ENCODE measurements at places on chromosomes 2 and 18.

- no peak for DNase-seq
Observed at GRCh38 chr2:219998714-219999227, 371.3 kb downstream of the SLC4A3 start.

DNA sequence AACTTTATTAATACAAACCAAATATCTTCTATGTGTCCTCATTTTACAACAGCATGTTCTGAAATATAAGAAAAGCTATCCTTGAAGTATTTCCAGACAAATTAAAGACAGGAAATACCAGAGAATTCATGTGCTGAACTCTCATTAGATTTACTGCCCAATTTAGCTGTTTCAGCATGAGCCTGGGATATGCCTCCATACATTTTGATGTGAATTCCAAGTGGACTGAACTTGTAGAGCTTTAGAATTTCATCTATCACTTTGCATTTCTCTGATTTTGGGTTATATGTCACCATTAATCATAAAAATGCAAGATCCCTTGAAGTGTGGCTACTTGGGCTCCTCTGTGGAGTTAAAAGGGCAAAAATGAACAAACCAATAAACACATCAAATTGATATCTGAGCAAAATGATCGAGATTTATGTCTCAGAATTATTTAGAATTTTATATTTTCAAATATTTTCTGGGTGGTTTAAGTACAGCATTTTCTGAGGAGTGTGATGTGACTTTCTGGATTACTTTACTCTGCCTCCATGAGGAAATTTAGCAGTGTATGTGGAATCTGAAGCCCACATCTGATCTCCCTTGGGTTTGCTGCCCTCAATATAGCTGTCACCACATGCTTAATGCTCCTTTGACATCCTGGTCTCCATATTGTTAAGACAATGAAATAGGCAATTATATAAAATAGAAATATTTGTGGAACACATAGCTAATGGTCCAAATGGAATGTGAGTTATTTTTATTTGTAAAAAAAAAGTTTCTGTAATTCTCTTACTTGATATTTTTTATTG is 206.6 kb upstream of the RBMS1 start:
- DNase-seq = no peak

GRCh38 chr18:52437161-52437560 is 97.2 kb downstream of the DCC start:
- DNase-seq = no peak

DNA sequence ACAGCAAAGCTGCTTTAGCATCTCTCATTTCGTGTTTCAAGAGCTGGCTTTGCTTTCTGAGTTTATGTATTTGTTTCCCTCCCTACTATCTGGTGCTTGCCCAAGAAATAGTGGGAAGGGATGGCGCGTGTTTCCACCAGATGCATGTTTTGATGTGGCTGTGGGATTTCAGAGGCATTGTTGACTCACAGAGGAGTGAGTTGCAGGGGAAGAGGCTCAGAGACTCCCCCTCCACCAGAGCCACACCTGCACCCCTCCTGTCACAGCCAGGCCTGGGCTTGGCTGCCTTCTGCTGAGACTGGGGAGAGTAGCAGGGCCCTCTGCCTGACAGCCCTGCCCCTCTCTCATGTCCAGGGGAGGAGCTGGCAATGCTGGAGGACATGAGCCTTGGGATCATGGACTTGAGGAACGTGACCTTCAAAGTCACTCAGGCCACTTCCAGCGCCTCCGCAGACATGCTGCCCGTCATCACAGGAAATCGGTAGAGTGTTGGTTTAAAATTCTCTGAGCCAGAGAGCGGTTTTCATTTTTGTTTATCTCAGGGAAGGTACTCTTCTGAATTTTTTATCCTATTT is 42.9 kb downstream of the COA5 start:
- DNase-seq = no peak

DNA sequence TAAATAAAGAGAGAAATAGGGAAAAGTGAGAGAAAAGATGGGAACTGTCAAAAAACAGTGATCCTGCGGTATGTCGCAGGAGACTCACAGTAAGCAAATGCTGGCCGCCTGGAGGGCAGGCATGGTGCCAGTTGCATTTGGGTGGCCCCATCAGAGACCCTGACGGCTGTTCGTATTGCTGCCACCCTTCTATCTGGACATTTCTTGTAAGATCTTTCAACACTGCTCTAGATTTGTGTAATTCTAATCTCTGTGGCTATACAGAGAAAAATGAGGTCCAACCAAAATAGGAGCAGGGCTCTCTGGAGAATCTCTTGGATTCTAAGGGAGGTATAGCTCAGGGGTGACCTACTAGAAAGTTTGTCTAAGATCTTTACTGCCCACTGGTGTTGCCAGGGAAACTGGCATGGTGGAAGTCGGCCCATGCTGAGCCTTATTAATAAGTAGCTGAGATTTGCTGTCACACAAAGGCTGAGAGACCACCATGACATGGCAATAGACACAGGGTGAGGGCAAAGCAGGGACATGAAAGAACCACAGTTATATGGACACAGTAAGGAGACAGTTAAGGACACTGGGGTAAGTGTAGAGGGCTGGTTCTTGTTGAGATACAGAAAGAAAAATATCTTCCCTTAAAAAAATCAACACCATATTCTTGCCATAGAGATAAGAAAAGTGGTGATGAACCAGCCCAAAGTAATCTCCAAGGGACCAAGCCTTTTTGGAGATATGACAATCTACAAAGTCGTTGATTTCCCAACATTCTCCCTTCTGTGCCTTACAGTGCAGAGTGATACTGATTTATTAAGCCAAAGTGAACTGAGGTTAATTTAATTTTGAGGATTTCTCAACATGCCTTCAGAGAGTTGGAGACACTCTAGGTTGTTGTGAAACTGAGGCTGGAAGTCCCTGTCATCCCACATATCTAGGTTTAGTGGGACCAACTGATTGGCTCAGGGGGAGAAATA is 26.4 kb upstream of the FZD7 start:
- no peak for DNase-seq

GRCh38 chr2:101520246-101520645 is 45.3 kb upstream of the RFX8 start:
- DNase-seq = no peak

- no peak for DNase-seq
Observed at GRCh38 chr18:35688757-35689156, 107.2 kb downstream of the GALNT1 start.

DNA sequence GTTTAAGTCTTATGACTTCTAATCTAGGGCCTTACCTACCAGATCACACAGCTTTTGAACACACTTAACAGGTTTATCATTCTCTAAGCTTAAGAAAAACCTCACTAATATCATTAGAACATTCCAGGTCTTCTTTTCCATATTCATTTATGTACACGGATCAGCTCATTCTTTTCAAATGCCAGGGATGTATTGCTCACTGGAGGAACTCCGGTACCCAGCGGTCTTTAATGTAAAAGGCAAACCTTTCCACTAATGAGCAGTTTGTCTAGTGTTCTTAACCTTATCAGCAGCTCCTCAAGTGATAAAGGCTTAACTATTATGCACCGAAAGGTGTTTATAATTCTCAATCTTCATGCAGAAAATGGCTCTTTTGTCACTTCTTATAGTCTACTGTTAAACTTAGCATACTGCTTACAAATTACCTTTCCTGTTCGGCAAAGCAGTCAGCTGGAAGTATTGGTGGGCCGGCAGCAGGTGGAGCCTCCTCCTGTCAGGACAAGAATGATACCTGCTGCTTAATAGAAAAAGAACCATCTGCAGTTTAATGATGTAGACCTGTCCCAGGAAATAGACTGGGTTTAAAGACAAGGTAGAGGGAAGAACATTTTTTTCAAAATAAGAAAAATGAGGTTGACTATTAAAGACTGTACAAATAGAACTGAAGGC is 142.7 kb downstream of the FIGN start:
- no peak for DNase-seq

DNA sequence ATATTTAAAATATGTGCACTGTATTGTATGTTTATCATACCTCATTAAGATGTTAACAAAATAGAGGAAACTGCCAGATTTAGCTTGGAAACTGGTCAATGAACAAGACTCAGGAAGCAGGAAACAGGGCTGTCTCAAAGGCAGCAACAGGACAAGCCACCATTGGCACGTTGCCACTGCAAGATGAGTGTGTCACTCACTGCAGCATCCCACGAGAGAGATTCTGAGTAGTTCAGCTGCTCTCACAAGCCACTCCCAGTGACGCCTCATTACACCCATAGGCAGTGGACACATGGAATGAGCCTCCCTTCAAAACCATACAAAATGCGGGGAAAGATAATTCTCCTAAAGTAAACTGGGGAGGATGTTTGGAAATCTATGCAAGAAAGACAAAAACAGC is 181.9 kb upstream of the DLGAP1 start:
- no peak for DNase-seq

DNA sequence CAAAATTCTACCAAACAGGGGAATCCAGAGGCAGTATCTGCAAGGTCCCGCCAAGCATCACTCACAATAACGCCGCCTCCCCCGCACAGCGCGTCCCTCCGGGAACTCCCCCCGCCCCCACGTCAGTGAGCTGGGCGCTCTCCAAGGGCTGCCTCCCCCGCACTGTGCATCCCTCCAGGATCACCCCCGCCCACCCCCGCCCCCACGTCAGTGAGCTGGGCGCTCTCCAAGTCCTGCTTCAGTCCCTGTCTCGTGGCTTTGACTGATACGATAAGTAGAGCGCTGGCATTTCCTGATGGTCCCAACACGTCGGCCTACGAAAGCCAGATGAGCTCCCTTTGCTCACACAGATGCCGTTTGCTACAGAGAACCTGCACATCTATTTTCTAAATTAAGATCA is 130.7 kb upstream of the TPO start:
- peak; percentile 11 for DNase-seq

DNA sequence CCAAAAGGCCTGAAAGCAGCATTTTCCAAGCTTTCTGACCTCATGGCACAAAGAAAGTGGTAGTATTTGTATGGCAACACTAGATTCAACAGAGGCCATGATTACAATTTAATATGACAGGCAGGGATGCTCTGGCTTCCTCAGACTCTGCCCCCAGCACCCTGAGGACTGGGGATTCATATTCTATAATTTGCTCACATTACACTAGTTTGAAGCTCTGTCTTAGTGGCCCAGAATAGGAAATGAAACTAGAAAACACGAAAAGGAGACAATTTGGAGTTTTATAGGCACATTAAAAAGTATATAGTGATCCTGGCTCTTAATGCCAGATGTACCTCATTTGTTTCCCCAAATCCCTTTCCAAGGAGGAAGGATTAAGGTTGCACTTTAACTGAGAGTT is 173.0 kb upstream of the STK17B start:
- no peak for DNase-seq

DNA sequence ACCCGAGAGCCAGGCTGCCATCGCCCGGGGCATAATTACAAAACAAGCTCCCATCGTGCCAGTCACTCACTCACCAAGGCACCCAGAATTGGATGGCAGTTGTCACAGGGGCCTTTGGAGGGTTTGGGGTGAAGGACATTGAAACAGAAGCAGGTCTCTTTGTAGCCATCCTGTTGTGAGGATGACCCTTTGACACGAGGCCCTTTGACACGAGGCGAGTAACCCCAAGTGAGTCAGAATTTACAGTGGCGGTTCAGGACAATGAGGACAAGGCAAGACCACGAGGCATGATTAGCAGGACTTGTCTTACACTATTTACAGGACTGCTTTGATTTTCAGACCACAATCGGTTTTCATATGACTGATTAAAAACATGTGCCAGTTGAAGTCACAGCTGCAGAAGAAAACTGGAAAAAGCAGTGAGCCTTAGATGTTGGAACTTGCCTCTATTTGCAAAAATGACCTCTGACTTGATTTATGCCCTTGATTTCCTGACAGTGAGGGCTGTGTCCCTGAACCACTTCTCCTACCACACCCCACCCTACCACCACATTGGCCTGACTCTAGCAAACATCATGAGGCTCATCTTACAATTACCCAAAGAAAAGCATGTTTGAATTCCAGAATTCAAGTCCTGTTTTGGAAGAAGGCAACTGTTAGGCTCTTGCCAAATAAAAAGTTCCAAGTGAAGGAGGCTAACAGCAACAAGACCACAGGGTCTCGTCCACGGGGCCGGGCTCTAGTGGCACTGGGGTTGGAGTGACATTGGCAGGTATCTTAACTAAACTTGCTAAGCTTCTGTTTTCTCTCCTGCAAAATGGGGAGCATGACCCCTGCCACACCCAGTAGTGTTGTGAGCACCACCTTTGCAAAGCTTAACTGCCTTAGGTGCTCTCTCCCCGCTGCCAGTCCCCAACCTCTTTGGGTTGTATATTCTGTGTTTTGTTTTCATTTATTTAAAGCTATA is 64.4 kb upstream of the FOSL2 start:
- DNase-seq = no peak

GRCh38 chr18:32771169-32771751 is 1.6 kb downstream of the KLHL14 start:
- DNase-seq = no peak

DNA sequence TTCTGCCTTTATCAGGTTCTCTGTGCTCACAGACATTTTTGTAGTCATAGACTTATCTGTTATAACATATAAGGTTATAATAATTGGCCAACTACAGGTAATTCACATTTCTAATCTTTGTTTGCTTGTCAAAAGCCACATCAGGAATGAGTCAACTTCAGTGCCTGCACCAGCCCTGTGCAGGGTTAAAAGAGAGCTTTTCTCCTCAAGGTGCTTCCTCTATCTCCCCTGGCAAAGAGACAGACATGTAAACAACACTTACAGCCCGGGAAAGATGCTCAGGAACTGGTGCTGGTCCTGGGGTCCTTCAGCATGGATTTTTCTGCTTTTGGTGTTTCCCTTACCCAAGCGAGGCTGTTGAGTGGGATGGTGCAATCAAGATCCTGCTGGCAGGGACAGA is 7.7 kb upstream of the EHD3 start:
- DNase-seq = no peak

DNA sequence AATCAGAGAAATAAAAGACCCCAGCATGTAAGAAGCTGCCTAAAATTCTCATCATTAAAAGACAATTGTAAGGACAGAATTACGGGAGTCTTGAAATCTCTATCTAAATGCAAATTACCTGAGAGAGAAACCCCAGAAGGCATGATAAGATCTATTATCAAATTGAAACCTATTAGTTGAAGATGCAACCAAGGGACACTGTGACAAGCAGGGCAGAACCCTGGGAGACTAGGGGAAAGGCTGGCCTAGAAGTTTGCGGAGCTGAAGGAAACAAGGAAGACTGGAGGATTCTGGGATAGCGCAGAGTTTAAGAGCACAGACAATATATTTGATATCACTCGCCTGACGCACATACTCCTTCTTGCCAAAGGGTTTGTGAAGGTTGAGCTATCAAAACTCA is 319.5 kb upstream of the CHAC2 start:
- no peak for DNase-seq

GRCh38 chr2:55025627-55026026 is 24.6 kb downstream of the RTN4 start:
- no peak for DNase-seq
